ENCODE measurements at places on chromosomes 2 and 18.

DNA sequence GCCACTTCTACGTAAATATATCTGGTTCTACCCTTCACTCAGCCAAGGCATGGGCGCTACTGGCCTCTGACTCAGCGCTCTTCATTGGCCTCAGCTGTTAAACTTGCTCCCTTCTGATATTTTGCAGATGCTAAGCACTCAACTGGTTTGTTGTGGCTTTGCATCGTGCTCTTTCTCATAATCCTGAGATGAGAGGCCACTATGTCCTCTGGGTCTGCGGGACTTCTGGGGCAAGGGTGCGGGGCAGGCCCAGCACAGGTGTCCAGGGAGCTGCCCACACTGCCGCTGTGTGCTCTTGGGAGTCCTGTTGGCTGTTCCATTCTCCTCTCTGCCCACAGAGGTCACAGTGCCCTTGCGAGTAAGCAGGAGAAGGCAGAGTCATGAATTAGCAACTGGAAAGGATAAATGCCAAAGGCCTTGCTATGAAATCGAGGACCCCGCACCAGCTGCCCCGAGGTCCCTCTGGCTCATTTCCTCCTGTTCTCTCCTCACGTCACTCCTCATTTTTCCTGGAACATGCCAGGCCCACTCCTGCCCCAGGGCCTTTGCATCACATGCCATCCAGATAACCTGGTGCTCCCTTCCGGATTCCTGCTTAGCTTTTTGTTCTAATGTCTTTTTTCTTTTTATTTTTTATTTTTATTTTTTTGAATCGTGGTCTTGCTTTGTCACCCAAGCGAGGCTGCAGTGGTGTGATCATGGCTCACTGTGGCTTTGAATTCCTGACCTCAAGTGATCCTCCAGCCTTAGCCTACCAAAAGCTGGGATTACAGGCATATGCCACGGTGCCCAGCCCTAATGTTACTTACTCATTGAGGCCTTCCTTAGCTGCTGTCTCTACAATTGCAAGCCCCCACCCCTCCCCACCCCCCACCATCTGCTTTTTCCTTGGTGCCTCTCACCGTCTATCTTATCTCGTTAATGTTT lies 34.9 kb upstream of the MAT2A start:
- DNase-seq = no peak

GRCh38 chr18:63292831-63293683 lies 26.5 kb downstream of the BCL2 start:
- no peak for DNase-seq

GRCh38 chr2:239715606-239716005 lies 309.5 kb downstream of the NDUFA10 start:
- DNase-seq = no peak

DNA sequence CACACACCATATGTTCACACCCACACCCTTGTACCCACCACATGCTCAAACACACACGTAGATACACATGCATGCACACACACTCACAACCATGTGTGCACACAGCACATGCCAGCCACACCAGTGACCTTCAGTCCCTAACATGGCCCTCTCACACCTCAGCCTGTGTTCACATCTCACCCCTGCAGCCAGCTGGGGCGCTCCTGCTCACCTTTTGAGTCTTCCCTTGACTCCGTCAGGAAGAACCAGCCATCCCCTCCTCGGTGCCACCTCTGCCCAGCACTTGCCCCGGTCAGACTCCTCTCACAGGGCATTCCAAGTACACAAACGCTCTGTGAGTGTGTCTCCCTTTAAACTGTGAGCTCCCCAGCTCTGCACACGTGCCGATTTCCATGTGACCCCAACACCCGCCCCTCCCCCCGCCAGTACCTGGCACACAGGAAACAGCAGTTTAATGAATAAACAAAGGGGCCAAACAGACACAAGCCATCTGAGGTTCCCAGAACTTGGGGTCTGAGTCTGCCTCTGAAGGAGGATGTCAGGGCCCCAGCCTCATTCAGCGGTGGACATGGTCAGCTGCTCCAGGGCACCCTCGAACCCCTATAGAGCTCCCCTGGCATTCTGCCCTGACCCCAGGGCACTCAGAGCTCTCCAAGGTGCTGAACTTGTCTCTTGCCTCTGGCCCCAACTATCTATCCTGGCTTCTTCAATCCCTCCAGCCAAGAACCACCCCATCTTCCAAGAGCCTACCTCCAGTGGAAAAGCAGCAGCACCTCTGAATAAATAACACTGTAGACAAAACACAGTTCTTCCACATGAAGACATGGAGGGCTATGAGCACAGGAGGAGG lies 252.9 kb downstream of the ATAD2B start:
- no peak for DNase-seq
